ENCODE measurements at places on chromosomes 13 and 19.

GRCh38 chr13:44198826-44199225, 174.8 kb upstream of the SERP2 start:
- DNase-seq, result no peak

DNA sequence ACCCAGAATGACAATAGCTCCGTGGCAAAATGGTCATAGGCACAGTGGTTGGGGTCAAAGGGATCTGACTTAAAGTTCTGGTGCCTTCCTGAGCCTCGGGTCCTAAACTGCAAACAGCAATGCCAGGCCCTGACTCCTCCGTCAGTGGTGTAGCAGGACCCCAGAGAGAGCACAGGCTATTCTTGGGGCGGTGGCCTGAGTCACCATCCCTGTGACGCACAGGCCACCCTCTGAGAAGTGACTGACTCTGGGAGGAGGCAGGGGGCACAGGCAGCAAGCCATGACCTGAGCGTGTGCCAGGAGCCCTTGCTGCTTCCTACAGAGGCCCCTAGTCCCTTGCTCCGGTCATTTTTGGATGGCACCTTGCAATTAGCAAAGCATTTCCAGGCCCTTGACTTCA, 18.7 kb downstream of the PLVAP start:
- DNase-seq, result no peak

DNA sequence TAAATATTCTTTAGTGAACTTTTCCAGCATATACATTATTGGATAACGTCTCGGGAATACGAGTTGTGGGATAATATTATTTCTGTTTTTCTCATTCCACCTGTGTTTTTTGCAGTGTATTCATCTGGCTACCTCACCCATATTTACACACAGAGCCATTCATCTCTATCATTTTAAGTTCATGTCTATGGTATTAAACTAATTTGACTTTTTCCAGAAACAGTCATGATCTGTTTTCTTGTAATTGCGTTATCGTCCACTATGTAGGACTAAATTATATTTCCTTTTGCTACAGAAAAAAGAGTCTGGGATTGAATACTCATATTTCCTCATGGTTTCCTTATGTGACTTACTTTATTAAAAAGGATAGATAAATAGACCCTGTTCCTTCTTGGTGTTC, 2.7 kb downstream of the ATP11A start:
- DNase-seq, result no peak

DNA sequence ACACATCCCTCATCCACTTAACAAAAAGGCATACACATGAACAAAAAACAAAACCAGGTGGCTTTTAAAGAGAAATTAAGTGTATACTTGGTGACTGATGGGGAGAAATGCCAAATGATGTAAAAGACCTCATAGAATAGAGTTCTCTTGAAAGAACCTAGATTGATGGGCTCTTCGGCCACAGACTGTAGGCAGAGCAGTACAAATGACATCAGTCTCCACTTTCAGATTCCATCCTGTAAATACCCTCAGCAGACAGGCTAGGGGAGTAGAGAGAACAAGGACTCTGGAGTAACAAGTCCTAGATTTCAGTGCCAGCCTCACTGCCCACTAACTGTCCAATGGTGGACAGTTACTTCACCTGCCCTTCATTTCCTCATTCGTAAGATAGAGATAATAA, 203.8 kb downstream of the MZT1 start:
- DNase-seq, result no peak

GRCh38 chr19:378706-379105, 30.2 kb downstream of the C2CD4C start:
- DNase-seq, result no peak

All from body of pancreas (tissue), 4 donors.